Stimulated activated naive B cell treated with anti-CD40 and anti-IgM and Interleukin-4, amounts not matched to agents 10 μg/mL and 1 μg/mL and 100 μg/mL, for 72 hours (primary cell): ENCODE measurements at places on chromosomes 12 and 14.

GRCh38 chr12:80714055-80714454 is 2.7 kb upstream of the MYF5 start:
- no peak for DNase-seq

DNA sequence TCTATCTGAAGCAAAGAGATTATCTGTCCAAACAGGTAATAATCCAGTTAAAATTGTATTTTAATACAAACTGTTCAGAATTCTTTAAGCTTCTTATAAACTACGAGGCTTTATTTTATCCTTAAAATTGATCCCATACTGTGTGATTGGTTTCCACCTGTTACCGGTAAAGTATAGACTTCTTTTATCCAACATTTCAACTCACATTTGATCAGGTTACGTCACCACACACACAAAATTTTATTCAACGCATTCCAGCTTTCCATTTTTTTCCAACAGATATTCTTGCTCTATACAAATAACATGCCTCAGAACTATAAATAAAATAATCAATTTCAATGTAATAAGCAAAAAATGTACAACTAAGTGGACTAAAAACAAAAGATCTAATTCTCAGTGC is 4.5 kb downstream of the NOVA1 start:
- no peak for DNase-seq

- DNase-seq: no peak
Observed at GRCh38 chr14:75381642-75382041, 46.2 kb upstream of the JDP2 start.

DNA sequence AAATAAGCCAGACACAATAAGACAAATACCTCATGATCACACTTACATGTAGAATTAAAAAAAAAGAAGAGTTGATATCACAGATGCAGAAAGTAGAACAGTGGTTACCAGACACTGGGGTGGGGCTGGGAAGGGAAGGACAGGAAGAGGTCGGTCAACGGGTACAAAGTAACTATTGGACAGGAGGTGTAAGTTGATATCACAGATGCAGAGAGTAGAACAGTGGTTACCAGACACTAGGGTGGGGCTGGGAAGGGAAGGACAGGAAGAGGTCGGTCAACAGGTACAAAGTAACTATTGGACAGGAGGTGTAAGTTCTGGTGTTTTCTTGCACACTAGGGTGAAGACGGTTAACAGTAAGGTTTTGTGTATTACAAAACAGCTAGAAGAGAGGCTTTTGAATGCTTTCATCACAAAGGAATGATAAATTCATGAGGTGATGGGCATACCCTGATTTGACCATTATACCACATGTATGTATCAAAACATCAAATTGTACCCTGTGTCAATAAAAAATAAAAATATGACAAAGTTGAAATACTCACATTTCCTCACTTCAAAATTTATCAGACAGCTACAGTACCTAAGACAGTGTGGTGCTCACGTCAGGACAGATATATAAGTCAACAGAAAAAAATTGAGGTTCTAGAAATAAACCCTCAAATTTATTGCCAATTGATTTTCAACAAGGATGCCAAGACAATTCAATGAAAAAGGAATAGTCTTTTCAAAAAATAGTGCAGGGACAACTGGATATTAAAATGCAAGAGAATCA is 32.8 kb downstream of the GALC start:
- DNase-seq: no peak

- DNase-seq: no peak
Observed at GRCh38 chr12:130936561-130936960, 17.1 kb upstream of the ADGRD1 start.
